ENCODE measurements at places on chromosomes 5 and 9.

DNA sequence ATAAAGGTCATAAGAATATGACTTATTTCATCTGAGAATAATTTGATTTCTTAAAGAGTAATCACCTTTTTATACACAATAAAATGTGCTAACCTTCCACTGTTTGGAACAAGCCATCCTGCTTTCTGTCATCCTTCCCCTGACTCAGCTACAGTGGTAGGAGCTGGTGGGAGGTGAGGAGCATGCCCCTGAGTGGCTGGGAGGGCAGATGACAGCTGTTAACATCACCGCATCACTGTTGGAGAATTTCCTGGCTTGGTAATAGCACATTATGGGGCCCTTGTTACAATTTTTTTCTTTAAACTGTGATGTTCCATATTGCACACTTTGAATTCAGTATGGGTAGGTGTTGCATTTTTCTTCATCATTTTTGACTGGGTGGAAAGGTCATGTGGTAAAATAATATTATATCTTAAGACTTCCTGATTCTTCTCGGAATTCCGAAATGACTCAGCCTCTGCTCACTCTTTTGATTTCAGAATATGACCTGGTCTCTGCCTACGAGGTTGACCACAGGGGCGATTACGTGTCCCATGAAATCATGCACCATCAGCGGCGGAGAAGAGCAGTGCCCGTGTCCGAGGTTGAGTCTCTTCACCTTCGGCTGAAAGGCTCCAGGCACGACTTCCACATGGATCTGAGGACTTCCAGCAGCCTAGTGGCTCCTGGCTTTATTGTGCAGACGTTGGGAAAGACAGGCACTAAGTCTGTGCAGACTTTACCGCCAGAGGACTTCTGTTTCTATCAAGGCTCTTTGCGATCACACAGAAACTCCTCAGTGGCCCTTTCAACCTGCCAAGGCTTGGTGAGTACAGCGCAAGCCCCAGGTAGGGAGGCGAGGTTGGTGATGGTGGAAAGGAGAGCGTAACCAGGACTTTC, 5.8 kb downstream of the ADAMTS16 start:
- no peak for DNase-seq

- peak; percentile 7 for DNase-seq
Observed at GRCh38 chr9:95481000-95481399, 35.8 kb downstream of the PTCH1 start.

DNA sequence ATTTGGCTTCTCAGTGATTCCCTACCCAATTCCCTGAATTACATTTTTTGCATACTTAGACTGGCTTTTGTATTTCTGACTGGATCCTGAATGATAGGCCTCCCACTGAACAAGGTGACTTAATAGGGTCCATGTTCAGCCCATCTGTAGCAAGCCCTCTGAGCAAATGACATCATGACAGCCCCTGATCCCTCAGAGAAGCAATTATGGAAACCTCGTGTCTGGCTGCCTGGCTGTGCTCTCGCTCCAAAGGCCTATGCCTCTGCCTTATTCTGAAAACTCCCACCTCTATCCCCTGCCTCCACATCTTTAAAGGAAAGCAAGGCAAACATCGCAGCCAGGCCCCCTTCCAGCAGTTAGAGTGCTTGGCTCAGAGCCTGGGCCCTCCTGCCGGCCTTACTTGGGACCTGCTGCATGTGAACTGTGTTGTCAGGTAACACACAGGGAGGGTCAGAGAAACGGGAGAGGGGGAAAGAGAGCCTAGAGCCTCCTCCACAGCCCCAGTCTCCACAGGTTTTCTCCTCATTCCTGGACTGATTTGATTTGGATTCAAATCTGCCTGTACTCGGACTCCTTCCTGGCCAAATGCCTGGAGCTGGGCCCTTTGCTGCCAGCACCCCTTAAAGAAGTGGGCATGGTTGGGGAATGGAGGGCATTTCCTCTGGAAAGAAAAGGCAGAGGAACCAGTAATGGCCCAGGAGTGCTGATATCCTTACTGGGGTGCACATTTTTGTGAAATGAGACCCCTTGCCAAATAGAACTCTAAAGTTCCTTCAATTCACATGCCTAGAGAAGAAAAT, 3.8 kb downstream of the DCANP1 start:
- DNase-seq = no peak

- DNase-seq = no peak
Observed at GRCh38 chr5:103463261-103463660, 99.3 kb downstream of the NUDT12 start.

- no peak for DNase-seq
Observed at GRCh38 chr5:54514841-54515432, 2.6 kb upstream of the SNX18 start.

DNA sequence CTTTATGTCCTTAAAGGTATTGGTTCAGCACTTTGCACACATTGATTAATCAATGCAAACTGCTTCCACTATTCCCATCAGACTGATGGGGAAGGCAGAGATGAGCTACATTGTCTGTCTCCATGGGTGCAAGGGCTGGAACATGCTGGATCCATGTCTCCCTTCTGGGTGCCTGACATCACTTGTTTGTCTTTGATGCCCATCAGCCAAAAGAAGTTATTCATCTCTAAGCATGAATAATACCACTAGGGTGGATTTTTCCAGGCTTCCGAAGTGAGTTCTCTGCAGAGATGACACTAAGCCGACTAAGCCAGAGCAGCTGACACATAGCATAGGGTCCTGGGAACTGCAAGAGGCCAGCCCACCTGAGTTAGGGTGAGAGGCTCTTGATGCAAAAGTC, 8.7 kb downstream of the FGF1 start:
- no peak for DNase-seq

DNA sequence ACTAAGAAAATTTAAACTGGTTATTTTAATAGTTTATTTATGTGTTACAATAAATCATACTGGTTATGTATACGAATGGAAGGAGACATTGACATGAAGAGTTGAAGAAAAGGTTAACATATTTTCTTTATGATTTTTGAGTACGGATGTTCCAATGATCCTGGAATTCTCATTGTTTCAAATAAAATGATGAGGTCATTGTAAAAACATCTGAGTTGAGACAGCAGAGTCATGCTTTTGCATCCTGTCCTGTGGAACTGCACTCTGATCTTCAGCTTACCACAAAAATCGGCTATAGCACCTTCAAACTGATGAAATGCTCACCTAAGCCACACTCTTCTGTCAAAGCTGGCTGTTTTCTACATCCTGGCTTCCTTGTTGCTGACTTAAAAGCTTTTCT, 67.8 kb downstream of the PTCD2 start:
- no peak for DNase-seq

DNA sequence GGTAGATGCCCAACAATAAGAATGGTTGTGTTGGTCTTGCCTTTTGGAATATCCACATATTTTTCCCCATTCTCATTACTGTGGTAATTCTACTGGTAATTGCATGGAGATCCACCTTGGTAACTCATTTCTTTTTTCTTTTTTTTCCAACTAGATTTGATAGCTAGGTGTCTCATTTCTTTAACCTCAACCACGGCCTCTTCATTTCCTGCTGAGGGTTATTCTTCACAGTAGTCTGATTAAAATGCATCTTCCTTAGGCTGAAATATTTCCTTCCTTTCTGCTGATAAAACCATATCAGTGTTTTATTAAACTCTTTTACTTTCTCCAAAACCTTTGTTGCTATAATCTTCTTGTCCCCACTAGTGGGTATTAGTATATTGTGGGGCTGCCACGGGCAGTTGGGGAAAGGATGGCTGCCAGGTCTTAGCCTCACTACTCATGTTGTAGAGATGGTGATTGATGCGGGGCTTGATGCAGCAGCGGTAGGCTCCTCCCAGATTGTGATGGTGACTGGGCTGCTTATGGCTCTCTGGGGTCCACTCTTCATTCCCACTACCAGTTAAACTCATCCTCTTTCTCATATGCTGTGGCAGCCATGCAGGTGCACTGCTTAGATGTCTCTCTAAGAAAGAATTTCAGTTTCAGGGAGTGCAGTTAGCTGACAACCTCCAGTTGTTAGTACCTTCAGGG, 35.9 kb downstream of the KIF2A start:
- DNase-seq = no peak

DNA sequence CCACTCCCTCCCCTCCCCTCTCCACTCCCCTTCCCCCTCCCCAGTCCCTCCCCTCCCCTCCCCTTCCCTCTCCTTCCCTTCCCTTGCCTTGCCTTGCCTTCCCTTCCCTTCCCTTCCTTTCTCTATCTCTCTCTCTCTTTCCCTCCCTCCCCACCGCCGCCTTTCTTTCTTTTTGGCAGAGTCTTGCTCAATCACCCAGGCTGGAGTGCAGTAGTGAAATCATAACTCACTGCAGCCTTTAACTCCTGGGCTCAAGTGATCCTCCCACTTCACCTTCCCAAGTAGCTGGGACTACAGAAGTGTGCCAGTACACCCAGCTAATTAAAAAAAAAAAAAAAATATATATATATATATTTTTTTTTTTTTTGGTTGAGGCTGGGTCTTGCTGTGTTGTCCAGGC, 45.5 kb downstream of the IL31RA start:
- no peak for DNase-seq

GRCh38 chr9:18989865-18990264, 43.1 kb downstream of the SAXO1 start:
- no peak for DNase-seq

DNA sequence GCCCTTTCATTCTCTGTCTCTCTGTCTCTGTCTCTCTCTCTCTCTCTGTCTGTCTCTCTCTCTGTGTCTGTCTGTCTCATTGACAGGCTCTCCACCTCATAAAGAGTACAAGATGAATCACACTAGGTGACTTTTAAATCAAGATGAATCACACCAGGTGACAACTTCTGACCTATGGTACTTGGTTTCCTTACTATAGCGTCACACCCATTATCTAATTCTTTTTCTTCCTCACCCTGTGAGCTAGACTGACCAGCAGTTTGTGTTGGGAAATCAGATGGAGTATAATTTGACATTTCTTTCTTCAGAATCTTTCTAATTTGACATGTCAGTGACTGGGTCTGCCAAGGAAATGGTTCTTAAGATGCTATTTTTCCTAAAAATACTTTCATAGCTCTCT, 232.9 kb downstream of the ARRDC3 start:
- no peak for DNase-seq

DNA sequence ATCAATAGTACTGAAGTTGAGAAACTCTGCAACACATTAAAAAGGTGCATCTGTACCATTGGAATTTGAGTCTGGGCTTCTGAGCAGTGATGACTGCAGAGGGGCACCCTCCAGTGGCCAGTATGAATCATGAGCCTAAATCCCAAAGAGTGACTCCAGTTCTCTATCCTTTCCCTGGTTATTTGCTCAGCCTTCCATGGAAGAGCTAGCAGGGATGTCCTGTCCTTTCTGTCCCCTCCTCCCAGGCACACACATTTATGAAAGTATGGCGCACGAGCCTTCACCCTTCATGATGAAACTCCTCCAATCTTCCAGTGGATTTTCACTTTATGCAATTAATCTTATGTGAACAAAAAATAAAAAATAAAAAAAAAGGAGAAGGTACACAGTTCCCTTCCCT, 81.0 kb downstream of the ESM1 start:
- DNase-seq = no peak

- no peak for DNase-seq
Observed at GRCh38 chr9:17528859-17529258, 50.0 kb upstream of the SH3GL2 start.
